ENCODE measurements at places on chromosomes 11 and 22. TPM values are rescaled to one million over a fixed set of nuclear protein-coding genes. Genes with fewer than 3 reads are reported as not detected.

SPI1 gene
- total RNA-seq, result 24.2 TPM

PTPRJ gene
- total RNA-seq, result 10.7 TPM

OR5B21 gene
- not detected for total RNA-seq

FOLH1 gene
- 0.24 TPM for total RNA-seq
